Heart right ventricle (tissue), 16 donors: ENCODE measurements at places on chromosomes 7 and 10.

DNA sequence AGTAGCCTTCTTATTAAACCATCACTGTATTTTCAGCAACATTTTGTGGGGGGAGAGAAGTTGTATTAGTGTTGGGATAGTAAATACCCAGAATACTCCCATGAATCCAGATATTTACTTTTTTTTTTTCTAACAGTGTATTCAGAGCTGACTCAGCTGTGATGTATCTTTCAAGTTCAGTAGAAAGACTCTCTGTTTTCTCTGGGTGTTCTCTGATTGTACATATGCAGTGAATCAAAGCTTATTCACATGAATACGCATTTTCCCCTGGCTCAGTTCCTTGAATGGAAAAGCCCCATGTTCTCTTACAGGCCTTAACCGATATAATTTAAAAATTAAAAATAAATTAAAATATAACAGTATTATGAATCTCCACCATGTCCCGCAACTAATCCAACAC, 1.3 kb downstream of the TFPI2 start:
- DNase-seq = no peak

DNA sequence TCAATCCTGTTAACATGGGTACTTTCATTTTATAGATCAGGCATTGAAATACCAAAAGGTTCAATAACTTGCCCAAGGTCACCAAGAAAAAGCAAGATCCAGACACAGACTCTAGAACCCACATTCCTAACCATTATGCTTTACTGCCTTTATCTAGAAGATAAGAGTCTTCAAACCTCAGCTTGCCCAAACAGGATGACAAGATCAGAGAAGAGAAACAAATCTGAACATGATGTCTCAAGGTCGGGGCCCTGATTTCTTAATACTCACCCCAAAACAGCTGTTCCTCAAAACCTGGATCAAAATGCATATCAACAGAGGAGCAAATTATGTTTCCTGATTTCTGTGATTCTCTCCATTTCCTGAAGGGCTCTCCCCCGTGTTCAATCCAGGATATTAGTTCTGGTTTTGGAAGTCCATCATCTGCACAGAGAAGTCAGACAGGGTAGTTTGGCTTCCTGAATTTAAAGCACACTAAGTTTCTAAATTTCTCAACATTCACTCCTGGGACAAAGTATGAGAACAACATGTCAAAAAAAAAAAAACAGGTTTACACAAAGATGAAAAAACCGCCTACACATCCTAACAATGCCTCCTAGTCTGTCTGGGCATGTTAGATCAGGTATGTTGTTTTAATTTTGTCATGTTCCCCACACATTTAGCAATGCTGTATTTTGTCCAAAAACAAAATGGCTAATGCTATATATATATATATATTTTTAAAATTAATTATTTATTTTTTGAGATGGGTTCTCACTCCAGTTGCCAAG, 16.2 kb downstream of the ZNF786 start:
- DNase-seq = no peak

DNA sequence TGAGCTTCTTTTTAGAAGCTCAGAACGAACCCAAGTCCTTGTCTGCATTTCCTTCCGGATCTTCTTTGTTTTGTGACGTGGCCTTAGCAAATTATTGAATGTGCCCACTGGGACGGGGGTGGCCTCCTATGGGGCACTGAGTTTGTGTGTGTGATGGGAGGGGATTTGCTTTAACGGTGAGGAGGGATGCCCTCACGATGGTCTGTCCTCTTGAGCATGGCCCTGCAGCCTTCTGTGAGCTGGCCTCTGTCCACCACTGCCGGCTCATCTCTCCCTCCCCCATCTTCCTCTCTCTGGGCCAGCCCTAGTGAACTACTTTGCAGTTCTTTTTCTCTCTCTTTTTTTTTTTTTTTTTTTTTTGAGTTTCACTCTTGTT, 62.9 kb upstream of the MKRN1 start:
- peak; percentile 52 for DNase-seq

- DNase-seq = no peak
These were observed 162.4 kb downstream of the SEMA3E start for GRCh38 chr7:83486536-83486935.

DNA sequence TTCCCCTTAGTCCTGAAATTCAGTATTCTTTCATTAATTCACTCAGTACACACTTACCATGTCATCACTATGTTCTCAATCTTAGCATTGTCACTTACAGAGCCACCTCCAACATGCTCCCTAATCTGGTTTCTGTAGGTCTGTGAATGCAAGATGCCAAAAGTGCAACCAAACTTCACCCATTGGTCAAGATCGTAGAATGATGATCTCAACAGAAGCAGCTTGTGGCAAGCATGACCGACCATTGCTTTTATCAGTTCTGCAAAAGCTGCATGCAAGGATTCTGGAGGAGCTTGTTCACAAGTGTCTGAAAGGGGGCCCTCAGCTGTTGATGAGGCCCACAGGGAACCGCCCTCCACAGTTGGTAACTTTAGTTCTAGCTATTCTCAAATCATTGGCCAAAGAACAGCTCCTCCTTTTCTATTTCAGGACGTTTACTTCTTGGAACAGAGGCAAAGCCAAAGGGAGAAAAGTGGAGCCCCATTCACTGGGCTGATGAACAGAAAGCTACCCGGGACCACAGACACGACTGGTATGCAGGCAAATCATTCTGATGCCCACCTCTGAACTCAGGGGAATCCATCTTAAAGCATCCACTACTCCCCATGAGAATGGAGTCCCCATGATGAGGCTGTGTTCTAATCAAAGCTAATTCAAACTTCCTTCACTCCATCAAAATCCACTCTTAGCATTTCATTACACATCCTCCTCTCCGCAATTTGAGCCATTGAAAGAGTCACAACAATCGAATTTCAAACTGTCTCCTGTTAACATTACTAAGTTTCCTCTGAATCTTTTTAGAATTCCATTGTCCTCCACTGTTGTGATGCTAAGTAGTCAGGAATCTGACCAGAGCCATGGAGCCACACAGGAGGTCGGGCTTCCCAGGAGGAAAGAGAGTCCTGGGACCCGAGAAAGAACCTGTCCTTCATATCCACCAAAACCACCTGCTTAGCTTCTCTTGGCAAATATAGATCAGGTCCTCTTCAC, 13.9 kb downstream of the GRB10 start:
- DNase-seq = no peak

DNA sequence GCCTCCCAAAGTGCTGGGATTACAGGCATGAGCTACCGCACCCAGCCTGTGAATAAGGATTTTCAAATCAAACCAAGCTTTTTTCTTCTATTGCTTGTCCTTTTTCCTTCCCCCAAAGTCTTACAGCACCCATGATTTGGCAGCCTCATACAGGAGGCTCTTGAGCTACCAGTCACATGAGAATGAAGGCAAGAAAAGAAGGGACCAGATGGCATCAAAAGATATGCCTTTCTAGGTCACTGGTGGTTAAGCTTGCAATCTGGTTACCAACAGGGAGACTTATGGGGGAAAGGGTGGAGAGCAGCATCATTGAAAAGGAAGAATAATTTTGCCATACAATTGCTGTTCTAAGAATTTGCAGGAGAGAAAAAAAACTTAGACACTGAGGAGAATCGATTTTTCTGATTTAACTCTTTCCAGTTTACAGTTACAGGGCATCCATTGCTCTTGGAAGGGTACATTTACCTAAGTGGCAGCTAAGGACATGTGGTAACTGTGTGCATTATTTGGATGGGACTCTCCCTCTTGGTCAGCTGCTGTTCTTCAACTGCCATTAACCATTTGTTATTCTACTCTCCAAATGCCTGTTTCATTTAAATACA, 29.5 kb downstream of the SMNDC1 start:
- no peak for DNase-seq

DNA sequence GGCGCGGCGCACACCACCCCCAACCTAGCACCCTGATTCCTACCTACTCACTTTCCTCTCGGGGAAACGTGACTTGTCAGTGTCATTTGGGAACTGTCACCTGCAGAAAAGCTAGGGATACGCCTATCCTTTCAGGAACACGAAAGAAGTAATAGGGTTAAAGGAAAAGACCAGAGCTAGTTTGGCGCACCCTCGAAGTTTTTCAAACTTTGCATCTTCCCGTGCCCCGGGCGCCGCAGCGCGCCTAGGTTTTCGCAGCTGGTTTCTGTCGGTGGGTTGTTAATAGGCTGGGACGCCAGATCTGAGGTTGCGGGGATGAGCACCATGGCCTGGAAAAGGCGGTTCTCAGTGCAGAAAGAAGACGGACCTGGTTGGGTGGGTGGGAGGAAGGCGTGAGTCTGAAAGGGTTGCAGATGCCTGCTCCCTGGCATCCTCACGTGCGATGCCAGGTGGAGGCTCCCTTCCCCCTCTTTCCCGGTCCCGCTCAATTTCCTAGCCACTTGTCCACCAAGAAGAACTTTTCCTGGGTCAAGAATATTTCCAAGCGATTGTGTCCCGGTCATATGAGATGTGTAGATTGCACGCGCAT, 568 bp upstream of the MEOX2 start:
- DNase-seq = peak; percentile 19

- DNase-seq = no peak
These were observed 52.8 kb downstream of the CFAP46 start for GRCh38 chr10:132889556-132889955.

DNA sequence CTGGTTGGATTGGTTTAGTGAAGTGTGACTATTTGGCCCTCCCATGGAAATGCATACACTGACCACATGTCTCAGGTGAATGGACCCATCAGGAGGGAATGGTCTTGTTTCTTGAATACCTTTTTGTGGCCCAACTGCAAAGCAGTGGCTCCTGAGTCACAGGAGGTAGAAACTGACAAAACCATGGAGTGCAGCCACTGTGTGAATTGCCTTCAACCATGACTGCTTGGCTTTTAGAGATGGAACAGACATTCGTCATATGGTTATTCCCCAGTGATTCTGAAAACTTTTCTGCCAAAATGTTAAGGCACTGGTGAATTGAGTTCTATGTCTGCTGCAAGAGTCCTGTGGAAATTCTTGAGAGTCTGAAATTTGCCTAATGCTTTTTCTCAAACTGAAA, 64.7 kb downstream of the CDK14 start:
- no peak for DNase-seq

GRCh38 chr7:70505468-70505867, 626.5 kb upstream of the GALNT17 start:
- DNase-seq = no peak

DNA sequence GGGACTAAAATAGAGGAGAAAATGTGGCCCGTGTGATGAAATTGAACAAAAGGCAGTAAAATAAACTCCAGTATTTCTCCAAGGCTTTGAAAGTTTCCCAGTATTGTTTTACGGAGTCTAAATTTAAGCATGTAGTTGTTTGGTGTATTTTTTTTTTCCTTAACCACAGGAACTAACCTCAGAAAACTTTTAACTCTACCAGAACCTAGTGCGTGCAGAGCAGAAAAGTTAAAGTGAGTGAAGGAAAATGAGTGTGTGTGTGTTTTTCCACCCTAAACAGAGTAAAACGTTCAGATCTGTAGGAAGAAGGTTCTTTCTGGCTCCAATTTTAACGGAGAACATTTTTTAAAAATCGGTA, 812 bp downstream of the PROSER2 start:
- no peak for DNase-seq

- DNase-seq = peak; percentile 63
These were observed 2.1 kb downstream of the RET start for GRCh38 chr10:43078986-43079273.
